Tibial nerve (tissue), 4 donors: ENCODE measurements at places on chromosomes 7 and 10.

- DNase-seq = no peak
Measured at GRCh38 chr7:75938921-75939320, 24.0 kb downstream of the POR start.

- DNase-seq = no peak
Measured at GRCh38 chr7:22200238-22200637, 156.7 kb downstream of the RAPGEF5 start.

DNA sequence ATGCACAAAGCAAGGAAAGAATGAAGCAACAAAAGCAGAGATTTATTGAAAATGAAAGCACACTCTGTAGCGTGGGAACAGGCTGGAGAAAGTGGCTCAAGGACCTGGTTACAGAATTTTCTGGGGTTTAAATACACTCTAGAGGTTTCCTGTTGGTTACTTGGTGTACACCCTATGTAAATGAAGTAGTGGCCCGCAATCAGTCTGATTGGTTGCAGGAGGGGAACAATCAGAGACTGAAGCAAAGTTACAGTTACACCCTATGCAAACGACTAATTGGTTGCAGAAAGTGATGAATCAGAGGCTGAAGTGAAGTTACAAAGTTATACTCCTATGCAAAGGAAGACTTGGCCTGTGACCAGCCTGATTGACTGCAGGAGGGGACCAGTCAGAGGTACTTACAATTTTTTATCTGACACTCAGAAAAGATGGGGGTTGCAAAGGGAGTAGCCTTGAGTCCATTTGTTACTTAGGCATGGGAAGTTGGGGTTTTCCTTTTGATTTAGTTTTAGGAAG, 3.6 kb upstream of the MTPN start:
- no peak for DNase-seq

- DNase-seq = no peak
Measured at GRCh38 chr7:96388620-96389383, 66.9 kb upstream of the SLC25A13 start.

GRCh38 chr7:107687656-107688055, 27.0 kb downstream of the SLC26A4 start:
- DNase-seq = no peak

DNA sequence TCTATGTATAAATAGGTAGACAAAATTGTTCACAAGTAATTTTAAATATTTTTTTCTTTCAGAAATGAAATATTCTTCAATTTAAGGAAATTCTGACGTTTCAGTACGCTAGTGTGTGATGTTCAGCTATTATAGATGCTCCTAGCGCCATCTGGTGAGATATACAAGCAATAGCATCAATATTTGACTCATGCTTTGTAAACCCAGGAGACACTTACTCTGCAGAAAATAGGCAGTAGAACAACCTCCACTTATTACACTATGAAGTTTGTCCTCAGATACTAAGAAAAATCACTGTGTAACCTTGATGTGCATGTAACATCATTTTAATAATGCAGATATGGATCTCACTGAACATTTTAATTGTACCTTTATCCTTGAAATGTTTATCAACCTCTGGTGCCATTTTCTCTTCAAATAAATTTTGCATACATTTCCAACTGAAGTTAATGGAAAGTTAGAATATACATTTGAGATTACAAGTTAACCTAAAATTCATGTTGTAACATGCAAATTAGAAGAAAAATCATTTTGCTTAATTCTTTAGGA, 151.5 kb upstream of the FAM3C start:
- no peak for DNase-seq

DNA sequence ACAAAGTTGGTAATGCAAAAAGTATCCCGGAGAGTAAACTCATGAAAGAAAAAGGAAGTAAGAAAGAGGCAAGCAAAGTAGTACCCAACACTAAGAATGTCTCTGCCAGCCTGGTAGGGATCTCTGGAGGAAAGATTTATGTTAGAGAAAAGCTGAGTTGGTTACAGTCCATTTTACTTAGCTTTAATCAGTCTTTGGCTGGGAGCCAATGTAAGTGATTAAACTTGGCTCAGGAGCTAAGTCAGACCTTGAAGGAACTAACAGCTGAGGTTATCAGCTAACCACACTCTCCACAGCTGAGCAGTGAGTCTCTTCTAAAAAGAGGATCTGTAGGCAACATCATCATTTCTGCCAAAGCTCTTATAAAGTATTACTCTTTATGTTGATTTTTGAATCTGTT, 148.0 kb downstream of the ANKRD7 start:
- no peak for DNase-seq

GRCh38 chr7:7417851-7418250, 117.8 kb downstream of the COL28A1 start:
- no peak for DNase-seq

DNA sequence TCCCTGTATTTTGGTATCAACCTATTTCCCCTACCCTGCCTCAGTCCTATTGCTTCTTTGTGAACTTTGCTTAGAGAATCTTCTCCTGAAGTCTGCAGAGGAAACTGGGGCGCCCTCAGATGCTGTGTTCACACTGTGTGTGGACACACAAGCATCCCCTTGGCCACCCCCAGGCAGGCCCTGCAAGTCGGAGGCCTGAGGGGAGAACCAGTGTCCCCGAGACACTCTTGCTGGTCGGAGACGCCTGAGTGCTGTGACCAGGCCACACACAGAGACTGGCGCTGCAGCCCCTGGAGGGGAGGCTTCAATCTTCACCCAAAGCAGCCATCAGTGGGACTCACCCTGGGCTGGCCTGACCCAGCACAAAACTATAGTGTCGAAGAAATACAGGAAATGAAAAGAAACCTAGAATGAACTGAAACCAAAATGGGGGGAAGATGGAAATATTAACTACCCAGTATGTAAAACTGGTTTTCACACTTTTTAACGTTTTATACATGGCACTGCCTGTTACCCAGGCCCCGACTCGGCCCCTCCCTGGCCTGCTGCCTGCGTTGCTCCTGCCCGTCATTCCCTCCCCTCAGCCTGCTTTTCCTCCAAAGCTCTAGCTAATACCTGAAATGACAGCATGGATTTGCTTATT, 48.4 kb upstream of the FAM20C start:
- DNase-seq = no peak

DNA sequence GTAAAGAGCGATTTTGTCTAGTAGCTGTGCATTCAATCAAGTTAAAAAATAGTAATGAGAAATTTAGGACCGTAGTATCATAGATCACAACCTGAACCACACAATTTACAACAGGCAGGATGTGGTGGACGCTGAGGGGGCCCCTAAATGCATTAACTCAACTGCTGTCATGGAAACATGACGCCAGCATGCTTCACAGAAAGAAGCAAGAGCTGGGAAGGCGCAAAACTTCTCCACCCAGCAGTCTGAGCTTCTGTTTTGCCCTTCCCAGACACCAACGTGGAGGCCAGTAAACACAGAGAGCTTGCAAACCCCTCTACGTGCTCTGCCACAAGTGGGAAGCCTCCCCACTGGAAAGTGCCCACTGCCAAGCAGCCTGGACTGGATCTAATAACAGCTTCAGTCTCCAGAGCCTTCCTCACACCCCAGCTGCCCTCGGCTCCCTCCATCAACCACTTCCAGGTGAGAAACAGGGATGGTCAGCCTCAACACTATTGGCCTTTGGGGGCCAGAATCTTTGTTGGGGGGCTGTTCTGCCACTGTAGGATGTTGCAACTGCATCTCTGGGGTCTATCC, 151.8 kb downstream of the SFMBT2 start:
- DNase-seq = no peak

- DNase-seq = no peak
Measured at GRCh38 chr7:99448855-99449254, 10.1 kb downstream of the CPSF4 start.

GRCh38 chr7:130719541-130719940, 14.5 kb downstream of the KLF14 start:
- no peak for DNase-seq

DNA sequence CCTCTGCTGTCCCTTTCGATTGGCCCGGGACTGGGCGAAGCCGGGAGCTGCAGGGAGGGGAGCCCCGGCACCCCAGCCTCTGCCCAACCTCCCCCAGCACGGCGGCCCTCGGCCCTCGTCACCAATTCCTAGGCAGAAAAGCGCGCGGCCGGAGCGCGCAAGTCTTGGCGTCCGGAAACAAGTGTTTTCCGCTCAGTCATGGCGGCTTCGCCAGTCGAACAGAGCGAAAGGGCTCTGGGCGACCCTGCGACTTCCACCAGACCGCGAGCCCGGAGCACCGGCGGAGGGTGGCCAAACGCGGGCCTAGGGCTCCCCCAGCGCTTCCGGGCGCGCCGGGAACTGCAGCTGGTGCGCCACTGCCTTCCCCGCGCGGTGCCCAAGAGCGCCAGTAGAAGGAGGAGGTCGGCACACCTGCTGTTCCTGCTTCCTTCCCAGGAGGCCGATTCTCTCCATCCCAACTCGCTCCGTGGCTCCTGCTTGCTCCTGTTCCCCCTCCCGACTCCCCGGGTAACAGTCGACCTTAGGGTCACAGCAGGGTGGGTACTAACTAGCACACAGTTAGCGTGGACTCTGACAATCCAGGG, 729.9 kb downstream of the ZWINT start:
- no peak for DNase-seq

GRCh38 chr7:99086944-99087343, 57.0 kb downstream of the SMURF1 start:
- DNase-seq = no peak

DNA sequence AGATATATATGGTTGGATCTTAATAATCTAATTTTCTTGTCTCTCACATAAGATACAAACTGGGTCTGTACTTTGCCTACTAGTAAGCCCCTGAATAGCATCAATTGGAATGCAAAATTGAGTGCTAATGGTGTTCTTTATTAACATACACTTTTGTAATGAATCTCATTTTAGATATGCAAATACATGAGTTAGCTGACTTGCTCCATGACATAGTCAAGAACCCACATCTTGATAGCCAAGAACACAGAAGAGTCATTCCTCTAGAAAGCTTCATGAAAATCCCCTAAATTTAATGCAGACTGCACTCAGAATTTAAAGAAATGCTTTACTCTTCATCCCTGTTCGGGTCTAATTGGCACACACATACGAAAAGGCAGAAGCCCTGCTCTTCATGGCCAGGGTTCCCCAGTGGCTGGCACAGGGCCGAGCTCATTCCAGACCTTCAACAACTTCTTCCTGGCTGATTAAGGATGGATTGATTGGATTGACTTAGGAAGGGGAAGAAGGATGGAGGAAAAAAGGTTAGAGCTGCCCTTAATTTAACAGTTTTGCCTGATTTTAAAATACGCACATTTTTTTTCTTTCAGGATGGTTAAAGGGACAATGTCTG, 431.1 kb upstream of the KLF6 start:
- DNase-seq = no peak
